ENCODE measurements at places on chromosomes 2 and 18.

DNA sequence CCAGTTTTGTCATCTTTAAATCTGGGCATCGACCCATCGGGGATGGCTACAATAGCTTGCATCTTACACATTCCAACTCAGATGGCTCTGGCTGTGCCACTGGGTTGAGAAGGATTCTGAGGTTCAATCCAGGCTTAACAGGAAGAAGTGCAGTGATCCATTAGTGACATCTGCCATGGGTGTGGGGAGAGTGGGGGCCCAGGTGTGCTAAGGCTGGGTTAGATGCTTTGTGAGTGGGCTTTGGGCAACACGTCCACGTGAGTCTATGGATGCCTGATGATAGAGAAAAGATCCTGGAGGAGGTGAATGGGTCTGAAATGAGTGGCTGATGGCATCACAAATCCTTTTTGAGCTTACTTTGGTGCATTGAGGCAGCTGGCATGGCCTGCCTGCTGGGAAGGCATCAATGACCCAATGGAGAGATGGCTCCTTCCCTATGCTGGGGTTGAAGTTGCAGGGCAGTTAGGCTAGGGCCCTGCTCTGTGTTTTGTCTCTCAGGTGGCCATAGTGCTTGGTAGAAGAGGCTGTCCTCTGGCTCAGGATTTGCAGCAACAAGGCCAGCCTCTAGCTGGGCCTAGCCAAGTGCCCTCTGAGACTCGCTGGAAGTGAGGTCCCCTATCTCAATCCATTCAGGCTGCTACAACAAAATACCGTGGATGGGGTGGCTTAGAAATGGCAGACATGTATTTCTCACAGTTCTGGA lies 56.7 kb downstream of the HS1BP3 start:
- DNase-seq: no peak

GRCh38 chr2:9914384-9915065 lies 37.0 kb upstream of the GRHL1 start:
- peak; percentile 69 for DNase-seq

- no peak for DNase-seq
Observed at GRCh38 chr2:235966932-235967757, 201.0 kb downstream of the GBX2 start.

- no peak for DNase-seq
Observed at GRCh38 chr2:187397886-187398285, 50.2 kb downstream of the CALCRL start.

DNA sequence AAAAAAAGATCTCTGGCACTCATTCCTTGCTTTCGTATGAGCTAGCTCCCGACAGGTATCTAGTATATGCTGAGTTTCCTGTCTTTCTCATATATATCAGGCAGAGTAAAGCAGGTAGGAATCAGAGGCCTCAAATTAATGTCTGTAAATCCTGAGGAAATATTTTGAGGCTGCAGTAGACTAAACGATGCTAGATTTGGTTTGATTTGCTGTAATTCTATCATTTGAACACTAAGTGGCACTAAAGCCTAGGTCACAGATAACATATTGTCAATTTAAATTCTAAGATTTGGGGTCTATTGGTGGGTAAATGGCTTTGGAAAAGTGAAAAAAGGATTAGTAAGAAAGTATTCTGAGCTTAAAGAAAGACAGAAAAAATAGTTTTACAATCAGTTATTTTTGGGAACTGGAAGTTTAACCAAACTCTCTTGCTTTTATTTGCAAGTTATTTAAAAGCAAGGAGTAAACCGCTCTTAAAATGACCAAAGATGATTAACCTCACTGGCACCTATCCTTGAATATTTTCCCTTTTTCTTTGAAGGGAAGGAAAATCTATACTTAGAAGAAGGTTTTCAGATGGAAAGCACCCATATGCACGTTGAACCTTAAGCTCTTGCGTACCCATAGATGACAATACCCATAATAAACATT lies 37.6 kb upstream of the SLC4A10 start:
- no peak for DNase-seq

DNA sequence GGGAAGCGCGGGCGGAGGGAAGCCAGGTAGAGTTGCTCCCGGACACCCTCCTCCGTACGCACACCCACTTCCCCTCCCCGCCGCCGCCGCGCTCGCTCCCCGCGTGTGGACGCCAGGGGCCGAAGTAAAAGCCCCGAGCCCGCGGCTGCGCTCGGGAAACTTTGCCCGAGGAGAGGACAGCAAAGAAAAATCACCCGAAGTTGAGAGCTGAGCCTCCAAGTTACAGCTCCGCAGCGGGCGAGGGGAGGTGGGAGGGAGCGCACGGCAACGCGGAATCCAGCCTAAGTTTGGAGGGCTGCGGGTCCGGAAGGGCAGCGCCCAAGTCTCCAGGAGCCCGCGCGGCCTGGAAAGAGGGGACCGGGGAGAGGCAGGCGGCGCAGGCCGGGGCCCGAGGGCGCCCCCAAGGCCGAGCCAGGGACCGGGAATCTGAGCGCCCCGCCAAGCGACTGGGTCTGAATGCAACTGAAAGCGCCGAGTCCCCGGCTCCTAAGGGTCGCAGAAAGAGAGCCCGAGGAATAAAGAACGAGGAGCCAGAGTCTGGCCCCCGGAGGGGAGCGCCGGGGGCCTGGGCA lies 706 bp upstream of the BCL11A start:
- DNase-seq: no peak

DNA sequence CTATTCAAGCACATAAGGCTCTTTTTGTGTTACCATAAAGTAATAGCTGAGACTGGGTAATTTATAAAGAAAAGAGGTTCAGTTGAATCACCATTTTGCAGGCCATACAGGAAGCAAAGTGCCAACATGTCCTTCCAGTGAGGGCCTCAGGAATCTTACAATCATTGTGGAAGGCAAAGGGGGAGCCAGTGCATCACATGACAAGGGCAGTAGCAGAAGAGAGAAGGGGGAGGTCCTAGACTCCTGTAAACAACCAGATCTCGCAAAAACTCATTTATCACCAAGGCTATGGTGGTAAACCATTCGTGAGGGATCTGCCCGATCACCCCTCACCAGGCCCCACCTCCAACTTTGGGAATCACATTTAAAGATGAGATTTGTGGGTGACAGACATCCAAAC lies 16.7 kb downstream of the DSG4 start:
- no peak for DNase-seq

GRCh38 chr2:158745067-158745865 lies 49.9 kb upstream of the DAPL1 start:
- no peak for DNase-seq

DNA sequence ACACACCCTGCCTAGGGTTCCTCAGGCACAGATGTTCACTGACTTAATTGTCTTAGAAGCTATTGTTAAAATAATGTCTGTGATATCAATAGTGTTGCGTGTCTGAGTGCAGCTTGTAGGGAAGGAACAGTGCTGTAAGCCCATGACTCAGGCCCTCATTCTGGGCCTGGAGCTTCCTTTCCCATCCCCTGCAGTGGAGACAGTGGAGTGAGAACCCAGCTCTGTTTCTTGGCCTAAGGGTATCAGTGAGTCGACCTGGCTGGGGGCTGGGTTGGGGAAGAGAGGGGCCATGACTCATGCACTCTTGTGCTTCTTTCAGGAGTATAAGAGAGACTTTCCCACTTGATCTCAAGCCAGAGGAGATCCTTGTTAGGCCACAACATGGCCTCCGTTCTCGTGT lies 106.8 kb downstream of the HRH4 start:
- no peak for DNase-seq

- no peak for DNase-seq
Observed at GRCh38 chr2:215414674-215415073, 21.2 kb downstream of the FN1 start.

- no peak for DNase-seq
Observed at GRCh38 chr2:142681952-142682351, 195.5 kb upstream of the KYNU start.

GRCh38 chr2:42029639-42030199 lies 18.1 kb upstream of the PKDCC start:
- no peak for DNase-seq

DNA sequence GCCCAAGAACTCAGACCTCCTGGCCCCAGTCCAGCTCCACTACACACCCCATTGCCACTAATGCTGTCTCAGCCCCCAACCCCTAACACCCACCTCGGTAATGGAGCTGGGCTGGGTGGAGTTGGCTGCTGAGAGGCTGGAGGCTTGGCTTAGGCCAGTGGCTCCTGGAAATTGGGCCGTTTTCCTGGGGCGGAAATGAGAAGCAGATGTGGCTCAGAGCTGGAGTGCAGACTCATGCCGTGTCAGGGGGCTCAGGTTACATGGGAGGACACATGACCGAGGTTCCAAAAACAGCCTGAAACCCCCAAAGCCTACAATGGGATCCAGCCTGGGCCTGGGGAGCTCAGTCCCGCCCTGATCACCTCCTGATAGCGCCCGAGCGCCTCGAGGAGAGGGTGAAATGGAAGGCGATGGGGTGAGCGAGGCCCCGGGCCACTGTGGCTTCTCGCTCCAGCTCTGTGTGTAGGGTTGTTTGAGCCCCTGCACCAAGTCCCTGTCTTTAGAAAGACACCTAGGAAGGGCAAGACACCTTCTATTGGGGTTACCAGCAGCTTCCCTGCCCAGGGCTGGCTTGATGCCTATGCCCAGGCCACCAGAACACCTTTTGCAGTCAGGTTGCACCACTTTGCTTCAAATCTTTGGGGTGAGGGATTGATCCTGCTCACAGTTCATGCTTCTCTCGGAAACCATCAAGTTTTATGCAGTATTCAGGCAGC lies 175.7 kb upstream of the HAAO start:
- no peak for DNase-seq

DNA sequence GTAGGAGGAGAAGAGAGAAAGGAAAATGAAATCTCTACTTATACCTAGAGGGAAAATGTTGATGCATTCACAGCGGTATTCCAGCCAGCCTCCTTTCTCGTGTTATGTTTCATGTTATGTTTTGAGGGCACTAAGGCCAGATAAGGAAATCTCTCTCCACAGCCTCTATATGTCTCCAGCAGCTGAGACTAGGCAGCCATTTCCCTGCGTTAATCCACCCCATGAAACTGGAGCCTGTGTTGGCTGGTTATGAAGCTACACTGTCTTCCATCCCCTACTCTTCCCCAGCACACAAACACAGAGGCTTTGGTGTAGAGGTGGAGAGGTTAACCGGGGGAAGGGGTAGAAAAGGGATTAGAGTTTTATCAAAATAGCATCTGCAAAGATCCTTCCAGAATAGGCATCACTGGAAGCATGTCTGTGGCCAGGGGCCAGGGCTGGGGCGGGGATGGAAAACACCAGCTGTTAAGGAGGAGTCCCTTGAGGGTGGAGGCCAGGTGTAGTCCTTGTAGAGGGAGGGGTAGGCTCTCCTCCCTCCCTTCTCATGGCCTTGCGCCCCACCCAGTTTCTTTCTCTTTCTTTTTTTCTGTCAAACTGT lies 100.9 kb upstream of the TNP1 start:
- no peak for DNase-seq

DNA sequence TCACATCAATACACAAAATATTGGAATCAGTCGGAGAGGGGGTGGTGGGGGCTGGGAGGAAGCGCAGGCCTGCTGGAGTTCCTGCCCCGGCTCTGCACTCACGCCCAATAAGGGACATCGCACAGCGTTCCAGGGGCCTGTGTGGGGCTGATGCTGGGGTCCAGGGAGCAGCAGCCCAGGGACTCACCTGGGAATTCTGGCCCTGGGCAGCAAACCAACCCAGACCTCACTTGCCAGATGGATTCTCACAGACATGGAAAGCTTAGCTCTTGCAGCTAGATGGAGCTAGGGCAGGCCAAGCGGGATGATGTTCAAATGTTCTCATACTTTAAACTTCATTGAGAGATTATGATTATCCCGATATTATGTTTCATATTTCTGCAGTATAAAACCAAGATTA lies 266.6 kb upstream of the TANK start:
- no peak for DNase-seq

GRCh38 chr2:183495079-183495478 lies 370.8 kb downstream of the NUP35 start:
- DNase-seq: no peak

DNA sequence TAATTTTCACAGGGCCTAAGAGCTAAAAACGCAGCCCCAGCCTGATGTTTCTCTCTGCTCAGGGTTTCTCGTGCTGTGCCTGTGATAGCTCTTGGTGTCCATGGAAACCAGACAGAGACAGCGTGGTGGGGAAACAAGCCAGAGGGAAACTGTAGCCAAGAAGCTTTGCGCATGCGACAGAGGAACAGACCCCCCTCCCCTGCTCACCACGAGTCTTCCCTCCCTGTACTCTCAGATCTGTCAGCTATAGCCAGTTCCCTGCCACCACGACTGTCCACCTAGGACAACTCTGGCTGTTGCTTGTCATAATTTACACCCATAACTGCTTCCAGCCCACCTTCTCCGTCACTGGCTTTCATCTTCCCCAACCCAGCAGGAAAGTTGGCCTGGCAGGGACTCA lies 13.2 kb upstream of the DNAJC27 start:
- no peak for DNase-seq

DNA sequence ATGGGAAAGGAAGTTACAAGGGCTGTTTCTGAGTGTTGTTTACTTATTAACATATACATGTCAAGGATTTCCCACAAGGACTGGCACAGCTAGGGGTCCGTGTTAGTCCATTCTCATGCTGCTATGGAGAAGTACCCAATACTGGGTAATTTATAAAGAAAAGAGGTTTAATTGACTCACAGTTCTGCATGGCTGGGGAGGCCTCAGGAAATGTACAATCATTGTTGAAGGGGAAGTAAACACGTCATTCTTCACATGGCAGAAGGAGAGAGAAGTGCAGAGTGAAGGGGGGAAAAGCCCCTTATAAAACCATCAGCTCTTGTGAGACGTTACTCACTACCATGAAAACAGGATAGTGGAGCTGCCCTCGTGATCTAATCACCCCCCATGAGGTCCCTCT lies 128.9 kb upstream of the CELF4 start:
- no peak for DNase-seq

- no peak for DNase-seq
Observed at GRCh38 chr18:61714421-61714820, 178.4 kb downstream of the RNF152 start.

DNA sequence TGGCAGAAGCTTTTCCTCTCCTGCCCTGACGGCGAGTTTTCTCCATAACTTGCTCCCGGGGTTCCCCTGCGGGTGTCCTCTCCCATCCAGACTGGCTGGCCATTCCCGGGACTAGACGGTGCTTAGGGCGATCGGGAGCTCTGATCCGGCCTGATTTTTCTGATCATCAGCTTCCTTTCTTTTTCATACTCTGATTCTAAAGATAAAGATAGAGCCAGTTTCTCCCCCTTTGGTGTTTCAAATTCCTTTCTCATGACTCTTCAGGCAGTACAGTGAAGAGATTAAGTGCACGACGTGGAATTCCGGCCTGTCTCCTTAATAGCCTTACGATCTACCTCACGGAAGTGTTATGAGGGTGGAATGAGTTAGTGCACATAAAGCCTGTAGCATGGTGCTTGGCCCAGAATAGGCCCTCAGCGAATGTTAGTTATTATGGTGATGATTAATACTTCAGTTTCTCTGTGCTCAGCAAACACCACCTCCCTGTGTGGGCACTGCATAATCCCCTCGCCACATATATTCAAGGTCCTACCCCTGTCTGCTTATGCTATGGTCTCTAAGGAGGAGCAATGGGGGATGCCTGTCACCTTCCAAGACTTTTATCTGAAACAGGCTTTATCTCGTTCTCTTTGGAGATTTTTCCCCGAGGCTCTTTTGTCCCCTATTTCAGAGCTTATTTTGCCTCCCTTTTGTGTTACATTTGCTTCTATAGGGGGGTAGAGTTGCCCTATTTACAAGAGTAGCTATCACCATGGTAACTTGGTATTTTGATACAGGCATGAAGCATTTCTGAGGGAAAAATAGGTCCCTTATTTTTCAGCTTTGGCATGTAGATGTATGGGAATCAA lies 254.8 kb downstream of the CDH2 start:
- no peak for DNase-seq

Measured in stimulated activated effector memory CD8-positive, alpha-beta T cell treated with anti-CD3 and anti-CD28 coated beads, Interleukin-12 subunit alpha, Interleukin-12 subunit beta, amount 100 ng/mL, for 72 hours (primary cell).